ENCODE measurements at places on chromosomes 11 and 22.

DNA sequence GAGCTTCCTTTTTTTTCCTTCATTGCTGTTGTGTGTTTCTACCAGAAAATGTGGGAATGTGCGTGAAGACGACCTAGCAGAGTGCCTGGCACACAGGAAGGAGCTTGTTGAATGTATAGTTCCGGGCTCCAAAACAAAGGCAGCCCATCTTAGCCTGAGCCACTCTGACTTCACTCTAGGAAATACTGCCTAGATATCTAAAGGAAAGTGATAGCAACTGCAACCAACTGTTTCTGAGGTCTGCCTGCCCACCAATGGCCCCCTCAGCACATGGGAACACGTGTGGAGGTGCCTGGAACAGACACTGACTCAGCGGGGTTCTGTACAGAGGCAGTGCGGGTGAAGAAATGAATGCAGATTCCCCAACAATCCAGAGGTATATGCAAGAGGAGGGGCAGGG, 14.7 kb upstream of the XBP1 start:
- no peak overlapping the region for H3K27ac ChIP-seq
- DNase-seq, result no peak
- no peaks in the 10 kb centered on the region for H3K4me1 ChIP-seq

- no peaks in the 10 kb centered on the region for H3K27me3 ChIP-seq
- no peak overlapping the region for H3K4me3 ChIP-seq
- no peak overlapping the region for H3K27ac ChIP-seq
- H3K4me1 ChIP-seq, result no peaks in the 10 kb centered on the region
Observed at GRCh38 chr22:20033045-20033706, 12.3 kb downstream of the TANGO2 start.

DNA sequence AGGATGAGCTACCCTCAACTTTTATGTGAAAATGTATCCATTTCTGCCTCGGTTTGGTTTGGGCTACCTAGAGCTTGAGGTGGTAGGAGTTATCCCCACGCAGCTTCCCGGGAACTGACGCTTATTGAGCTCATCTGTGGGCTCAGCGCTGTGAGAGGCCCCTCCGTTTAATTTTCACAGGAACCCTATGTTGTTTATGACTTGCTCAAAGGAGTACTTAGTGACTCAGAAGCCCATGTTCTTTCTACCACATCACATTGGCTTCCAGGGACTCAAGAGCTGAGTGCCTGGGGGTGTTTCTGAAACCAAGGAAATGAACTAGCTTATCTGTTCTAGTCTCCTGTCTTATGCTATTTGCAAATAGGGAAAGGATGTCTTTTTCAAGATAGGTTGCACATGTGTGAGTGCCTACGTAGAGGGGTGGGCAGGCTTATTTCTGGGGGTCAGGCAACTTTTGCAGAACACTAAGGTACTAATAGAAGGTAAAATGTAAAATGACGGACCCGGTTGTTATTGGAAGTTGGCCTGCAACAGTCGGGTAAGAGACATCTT, 40.5 kb downstream of the MICAL2 start:
- no peaks in the 10 kb centered on the region for H3K4me1 ChIP-seq
- H3K27ac ChIP-seq, result no peak overlapping the region
- no peak overlapping the region for H3K4me3 ChIP-seq
- no peaks in the 10 kb centered on the region for H3K27me3 ChIP-seq
- H3K36me3 ChIP-seq, result no peaks in the 10 kb centered on the region
- no peak for DNase-seq

GRCh38 chr11:35174666-35175065, 35.7 kb downstream of the CD44 start:
- no peak for DNase-seq
- no peaks in the 10 kb centered on the region for H3K36me3 ChIP-seq
- no peak overlapping the region for H3K4me3 ChIP-seq
- no peak overlapping the region for H3K27ac ChIP-seq

- no peaks in the 10 kb centered on the region for H3K27me3 ChIP-seq
- H3K36me3 ChIP-seq, result no peaks in the 10 kb centered on the region
- H3K4me1 ChIP-seq, result no peaks in the 10 kb centered on the region
Observed at GRCh38 chr11:60265373-60266214, 14.9 kb upstream of the MS4A4A start.

- no peaks in the 10 kb centered on the region for H3K27me3 ChIP-seq
- no peak overlapping the region for H3K27ac ChIP-seq
- no peak for DNase-seq
- H3K4me3 ChIP-seq, result no peak overlapping the region
- H3K4me1 ChIP-seq, result no peaks in the 10 kb centered on the region
Observed at GRCh38 chr11:22707119-22707899, 40.9 kb downstream of the GAS2 start.

DNA sequence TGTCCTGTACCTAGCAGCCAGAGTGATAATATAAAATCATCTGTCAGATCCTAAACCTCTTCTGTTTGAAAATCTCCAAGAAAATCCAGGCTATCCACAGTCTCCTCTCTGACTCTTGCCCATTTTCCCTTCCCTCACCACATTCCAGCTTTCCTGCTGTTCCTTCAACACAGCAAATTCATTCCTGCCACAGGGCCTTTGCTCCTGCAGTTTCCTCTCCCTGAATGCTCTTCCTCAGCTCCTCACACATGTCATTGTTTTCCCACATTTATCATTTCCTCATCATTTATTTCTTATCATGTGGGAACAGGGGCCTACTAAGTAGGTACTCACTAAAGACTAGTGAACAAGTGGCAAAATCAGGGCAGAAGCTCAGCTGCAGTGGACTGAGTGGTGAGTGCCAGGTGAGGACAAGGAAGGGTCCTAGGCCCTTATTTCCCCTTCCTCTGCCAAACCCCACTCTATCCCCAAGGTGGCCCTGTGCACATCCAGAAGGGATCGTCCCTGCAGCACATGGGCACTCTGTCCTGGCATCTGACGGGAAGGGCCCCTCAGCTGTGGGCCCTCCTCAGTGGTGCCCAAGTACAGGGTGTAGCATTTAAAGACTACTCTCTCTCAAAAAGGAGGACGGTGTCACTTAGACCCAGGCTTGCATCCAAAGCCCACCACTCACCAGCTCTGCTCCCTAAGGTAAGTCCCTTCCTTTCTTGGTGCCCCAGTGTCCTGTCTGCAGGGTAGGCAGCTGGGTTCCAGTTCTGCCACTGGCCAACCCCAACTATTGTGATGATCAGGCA, 2.0 kb downstream of the LRRC32 start:
- H3K4me3 ChIP-seq, result no peak overlapping the region
- H3K27ac ChIP-seq, result no peak overlapping the region
- no peaks in the 10 kb centered on the region for H3K4me1 ChIP-seq
- H3K27me3 ChIP-seq, result peaks cover 26% of the 10 kb centered on the region
- no peaks in the 10 kb centered on the region for H3K36me3 ChIP-seq
- no peak for DNase-seq

GRCh38 chr22:38984224-38984623, 2.1 kb downstream of the APOBEC3B start:
- H3K4me1 ChIP-seq, result no peaks in the 10 kb centered on the region
- no peaks in the 10 kb centered on the region for H3K36me3 ChIP-seq
- H3K27me3 ChIP-seq, result no peaks in the 10 kb centered on the region
- no peak for DNase-seq

GRCh38 chr22:45208993-45209838, 31.5 kb downstream of the KIAA0930 start:
- H3K4me3 ChIP-seq, result no peak overlapping the region
- H3K27ac ChIP-seq, result no peak overlapping the region
- DNase-seq, result peak; percentile 43

GRCh38 chr11:11458485-11458884, 105.4 kb upstream of the CSNK2A3 start:
- no peaks in the 10 kb centered on the region for H3K27me3 ChIP-seq
- H3K4me3 ChIP-seq, result no peak overlapping the region
- no peak for DNase-seq
- no peaks in the 10 kb centered on the region for H3K4me1 ChIP-seq
- no peak overlapping the region for H3K27ac ChIP-seq

DNA sequence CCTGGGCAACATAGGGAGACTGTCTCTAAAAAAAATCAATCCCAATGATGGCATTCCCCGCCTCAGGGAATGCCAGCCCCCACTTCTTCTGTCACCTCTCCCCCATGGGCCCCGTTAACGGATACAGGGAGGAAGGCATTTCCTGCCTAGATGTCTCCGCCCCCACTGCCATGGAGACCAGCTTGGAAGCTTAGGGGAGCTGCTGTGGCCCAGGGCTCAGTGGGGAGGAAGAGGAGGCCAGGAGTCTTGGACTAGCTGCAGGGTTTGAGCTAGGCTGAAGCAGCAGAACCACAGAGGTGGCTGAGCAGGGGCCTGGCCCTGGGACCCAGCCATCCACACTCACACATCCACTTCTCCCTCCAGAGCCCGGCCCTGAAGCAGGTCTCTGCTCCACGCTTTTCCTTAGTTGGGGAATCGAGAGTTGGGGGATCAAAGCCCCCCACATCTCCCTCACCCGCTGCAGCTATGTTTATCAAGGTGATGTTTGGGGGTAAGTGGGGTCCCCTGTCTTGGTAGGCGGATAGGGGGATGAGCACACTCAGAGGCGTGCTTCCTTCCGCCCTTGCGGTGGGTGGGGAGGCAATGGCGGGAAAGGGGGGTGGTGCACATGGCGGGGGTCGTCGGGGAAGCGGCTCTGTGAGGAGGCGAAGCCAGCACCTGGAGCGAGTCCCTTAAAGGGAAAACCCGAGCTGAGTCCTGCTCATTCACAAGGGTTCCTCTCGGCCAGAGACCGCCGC, at the start of gene C22orf15:
C22orf15 (plus strand) TSS at position 149 of the 737 bp plus-strand sequence; CDS start at position 466, 317 bp downstream.
- H3K4me1 ChIP-seq, result no peaks in the 10 kb centered on the region
- no peaks in the 10 kb centered on the region for H3K27me3 ChIP-seq
- DNase-seq, result peak; percentile 71
- no peak within 1 kb of the TSS for H3K27ac ChIP-seq
- peak within 1 kb of the TSS; percentile 48 for H3K4me3 ChIP-seq
- no peaks in the 10 kb centered on the region for H3K36me3 ChIP-seq

DNA sequence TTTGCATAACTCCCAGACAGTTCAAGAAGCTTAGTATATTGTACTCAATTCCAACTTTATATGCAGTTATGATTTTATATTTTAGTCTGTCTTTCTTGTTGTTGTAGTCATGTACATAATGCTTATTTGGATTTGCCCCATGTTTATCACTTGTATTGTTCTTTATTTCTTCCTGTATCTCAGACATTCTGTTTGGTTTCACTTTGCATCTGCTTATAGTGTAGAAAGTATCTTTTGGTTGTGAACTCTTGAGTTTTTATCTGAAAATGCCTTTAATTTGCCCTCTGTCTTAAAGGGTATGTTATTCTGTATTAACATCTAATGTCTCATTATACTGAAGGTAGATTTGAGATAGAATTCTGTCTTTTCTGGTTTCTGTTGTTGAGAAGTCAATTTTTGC, 275.4 kb downstream of the DYNC2H1 start:
- no peak overlapping the region for H3K27ac ChIP-seq
- DNase-seq, result no peak
- no peaks in the 10 kb centered on the region for H3K4me1 ChIP-seq
- no peaks in the 10 kb centered on the region for H3K27me3 ChIP-seq
- H3K4me3 ChIP-seq, result no peak overlapping the region

- peaks cover 9% of the 10 kb centered on the region for H3K4me1 ChIP-seq
- no peaks in the 10 kb centered on the region for H3K27me3 ChIP-seq
- no peak overlapping the region for H3K27ac ChIP-seq
- no peak for DNase-seq
Observed at GRCh38 chr11:105718641-105719040, 108.8 kb downstream of the GRIA4 start.

GRCh38 chr11:36103933-36104530, 160.2 kb downstream of the LDLRAD3 start:
- peaks cover 16% of the 10 kb centered on the region for H3K4me1 ChIP-seq
- no peak for DNase-seq
- peak overlapping the region; percentile 90 for H3K27ac ChIP-seq
- no peaks in the 10 kb centered on the region for H3K36me3 ChIP-seq
- no peaks in the 10 kb centered on the region for H3K27me3 ChIP-seq

- no peaks in the 10 kb centered on the region for H3K27me3 ChIP-seq
- no peak overlapping the region for H3K27ac ChIP-seq
- no peaks in the 10 kb centered on the region for H3K36me3 ChIP-seq
- H3K4me1 ChIP-seq, result no peaks in the 10 kb centered on the region
- H3K4me3 ChIP-seq, result no peak overlapping the region
Observed at GRCh38 chr22:27142286-27142685, 484.9 kb downstream of the MIAT start.

GRCh38 chr11:25924586-25924985, 407.3 kb upstream of the ANO3 start:
- DNase-seq, result no peak
- no peak overlapping the region for H3K4me3 ChIP-seq
- no peaks in the 10 kb centered on the region for H3K36me3 ChIP-seq
- no peaks in the 10 kb centered on the region for H3K27me3 ChIP-seq

- H3K36me3 ChIP-seq, result no peaks in the 10 kb centered on the region
- H3K27me3 ChIP-seq, result no peaks in the 10 kb centered on the region
- DNase-seq, result no peak
- no peak overlapping the region for H3K27ac ChIP-seq
- H3K4me3 ChIP-seq, result no peak overlapping the region
- no peaks in the 10 kb centered on the region for H3K4me1 ChIP-seq
Observed at GRCh38 chr11:34427186-34427805, 11.4 kb upstream of the CAT start.

GRCh38 chr11:78977009-78977408, 402.3 kb upstream of the NARS2 start:
- H3K36me3 ChIP-seq, result no peaks in the 10 kb centered on the region
- DNase-seq, result no peak
- H3K4me3 ChIP-seq, result no peak overlapping the region
- peaks cover 4% of the 10 kb centered on the region for H3K4me1 ChIP-seq
- no peaks in the 10 kb centered on the region for H3K27me3 ChIP-seq

- no peak overlapping the region for H3K27ac ChIP-seq
- peaks cover 22% of the 10 kb centered on the region for H3K4me1 ChIP-seq
- no peaks in the 10 kb centered on the region for H3K36me3 ChIP-seq
- no peak for DNase-seq
- H3K27me3 ChIP-seq, result no peaks in the 10 kb centered on the region
Observed at GRCh38 chr22:42371099-42371498, 61.1 kb downstream of the NFAM1 start.

GRCh38 chr11:45296075-45296474, 9.9 kb upstream of the SYT13 start:
- H3K27me3 ChIP-seq, result no peaks in the 10 kb centered on the region
- H3K27ac ChIP-seq, result no peak overlapping the region
- no peak for DNase-seq
- H3K4me1 ChIP-seq, result no peaks in the 10 kb centered on the region
- H3K4me3 ChIP-seq, result no peak overlapping the region

All from H1 (cell line).